ENCODE measurements at places on chromosomes 5 and 9.

- DNase-seq, result no peak
These were observed 598.3 kb downstream of the EFNA5 start for GRCh38 chr5:107072440-107072839.

DNA sequence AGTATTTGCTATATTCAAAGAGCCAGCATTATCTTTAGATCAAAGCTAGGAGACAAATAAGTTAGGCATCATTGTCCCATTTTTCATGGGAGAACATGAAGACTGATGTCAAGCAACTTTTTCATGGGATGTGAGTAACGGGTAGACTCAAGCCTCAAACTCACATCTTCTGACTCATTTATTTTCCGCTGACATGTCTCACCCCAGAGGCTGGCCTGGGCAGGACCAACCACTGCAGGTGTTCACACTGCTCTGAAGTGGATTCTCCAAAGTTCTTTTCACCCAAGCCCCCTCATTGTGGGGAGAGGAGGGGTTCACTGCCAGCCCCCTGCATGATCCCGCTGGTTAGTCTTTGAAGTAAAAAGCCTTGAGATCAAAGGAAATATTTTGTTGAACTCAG is 34.9 kb upstream of the BASP1 start:
- no peak for DNase-seq

DNA sequence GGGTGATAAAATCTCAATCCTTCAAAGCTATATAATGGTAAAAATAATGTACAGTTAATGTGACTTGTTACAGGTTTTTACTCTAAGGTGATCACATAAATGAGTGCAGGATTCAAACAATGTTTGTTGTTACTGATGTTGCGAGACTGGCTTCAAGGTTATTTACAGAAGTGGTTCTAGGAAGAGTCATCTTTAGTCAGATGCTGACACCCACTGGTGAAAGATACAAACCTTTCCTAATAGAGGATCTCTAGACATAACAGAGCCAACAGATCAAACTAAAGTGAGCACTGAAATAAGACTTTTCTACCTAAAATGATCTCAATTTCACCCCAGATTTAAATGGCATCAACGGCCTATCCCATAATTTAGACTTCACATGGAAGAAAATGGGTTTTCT is 20.2 kb downstream of the ARSB start:
- peak; percentile 44 for DNase-seq

GRCh38 chr9:90815183-90815943 is 13.7 kb downstream of the SYK start:
- DNase-seq, result no peak

GRCh38 chr5:116563736-116564308 is 10.8 kb downstream of the SEMA6A start:
- no peak for DNase-seq

DNA sequence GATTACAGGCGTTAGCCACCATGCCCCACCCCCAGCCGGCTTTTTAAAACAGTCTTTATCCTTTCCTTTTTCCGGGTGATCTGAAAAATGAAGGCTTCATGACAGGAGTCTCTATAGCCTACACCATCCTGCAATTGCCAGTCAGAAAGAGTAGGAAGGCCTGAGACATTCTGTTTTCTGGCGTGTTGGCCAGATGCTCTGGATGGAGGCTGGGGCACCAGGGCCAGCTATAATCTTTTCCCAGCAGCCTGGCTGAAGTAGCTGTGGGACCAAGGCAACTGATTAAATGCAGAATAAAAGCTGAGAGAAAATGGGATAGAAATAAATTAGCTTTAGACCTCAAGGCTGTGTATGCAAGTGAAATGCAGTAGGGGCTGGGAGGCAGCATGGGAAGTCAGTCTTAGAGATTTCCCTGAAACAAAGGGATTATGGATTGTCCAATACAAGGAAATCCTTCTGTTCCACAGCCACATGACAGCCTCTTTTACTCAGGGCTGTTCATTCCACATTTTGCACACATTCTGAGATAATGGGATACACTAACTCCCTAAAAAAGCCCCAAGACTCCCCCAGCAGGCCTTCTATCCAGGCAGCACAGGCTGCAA is 116.0 kb upstream of the LRRTM2 start:
- no peak for DNase-seq

DNA sequence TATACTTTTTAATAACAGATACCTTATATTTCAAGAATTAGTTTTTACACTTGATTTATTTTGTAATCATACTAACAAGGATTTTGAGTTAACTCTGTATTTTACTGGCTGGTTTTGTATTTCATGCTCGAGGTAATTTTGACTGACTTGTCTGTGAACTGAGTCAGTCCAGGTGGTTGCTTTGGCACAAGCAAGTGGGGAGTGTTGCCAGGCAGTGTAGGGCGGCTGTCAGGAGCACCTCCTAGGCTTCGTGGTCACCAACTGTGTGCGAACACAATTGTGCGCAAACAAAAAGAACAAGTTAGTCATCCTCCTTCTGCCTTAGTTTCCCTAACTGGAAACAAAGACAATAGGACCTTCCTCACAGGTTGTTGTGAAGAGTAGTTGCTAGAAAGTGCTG is 286.3 kb downstream of the ADGRV1 start:
- DNase-seq, result no peak

GRCh38 chr9:116182876-116183275 is 29.3 kb downstream of the PAPPA start:
- DNase-seq, result no peak

- no peak for DNase-seq
These were observed 561.1 kb downstream of the EBF1 start for GRCh38 chr5:158538506-158539074.
